Breast epithelium (tissue), 4 donors: ENCODE measurements at places on chromosomes 1 and 21. TPM values are rescaled to one million over a fixed set of nuclear protein-coding genes. Genes with fewer than 3 reads are reported as not detected.

MPZL1 gene
- total RNA-seq, result 86.2 TPM

KRTAP19-3 gene
- total RNA-seq, result not detected

DNA sequence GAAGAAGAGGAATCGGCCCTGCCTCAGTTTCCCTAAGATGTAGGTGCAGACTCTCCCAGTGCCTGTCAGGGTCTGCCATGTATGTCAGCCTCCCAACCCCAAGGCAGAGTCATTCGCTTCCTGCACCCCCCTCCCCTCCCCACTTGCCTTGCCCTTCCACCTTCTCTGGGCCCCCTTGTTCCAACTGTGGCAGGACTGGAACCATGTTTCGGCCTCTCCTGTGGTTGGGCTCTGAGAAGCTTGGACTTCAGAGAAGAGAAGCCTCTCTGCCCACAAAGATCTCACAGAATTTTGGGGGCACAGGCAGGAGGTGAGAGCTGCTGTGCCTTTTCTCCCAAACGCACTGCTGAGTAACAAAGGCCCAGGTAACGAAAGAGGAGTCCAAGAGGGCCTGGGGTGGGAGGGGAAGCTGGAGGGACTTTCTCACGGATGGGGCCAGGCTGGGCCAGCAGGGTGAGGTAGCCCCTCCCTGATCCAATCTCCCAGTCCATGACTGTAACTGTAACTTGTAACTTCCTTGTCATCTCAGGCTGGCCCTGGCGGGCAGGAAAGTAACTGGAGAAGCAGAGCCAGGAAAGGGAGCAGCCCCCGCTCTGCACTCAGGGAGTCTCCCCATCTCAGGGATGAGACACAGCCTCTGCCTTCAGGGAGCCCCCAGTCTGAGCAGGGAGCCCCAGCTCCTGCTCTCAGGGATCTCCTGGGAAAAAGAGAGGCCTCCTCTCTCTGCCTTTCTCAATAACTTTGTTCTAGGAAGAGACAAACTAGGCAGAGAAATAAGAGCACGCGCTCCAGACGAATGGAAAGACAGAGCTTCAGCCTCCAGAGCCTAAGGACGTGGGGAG lies 11.3 kb downstream of the CRABP2 start:
- no peak for DNase-seq

GRCh38 chr1:248733566-248733965 lies 22.0 kb downstream of the LYPD8 start:
- no peak for DNase-seq

GRCh38 chr1:55555956-55556725 lies 341.0 kb upstream of the USP24 start:
- DNase-seq, result no peak

DNA sequence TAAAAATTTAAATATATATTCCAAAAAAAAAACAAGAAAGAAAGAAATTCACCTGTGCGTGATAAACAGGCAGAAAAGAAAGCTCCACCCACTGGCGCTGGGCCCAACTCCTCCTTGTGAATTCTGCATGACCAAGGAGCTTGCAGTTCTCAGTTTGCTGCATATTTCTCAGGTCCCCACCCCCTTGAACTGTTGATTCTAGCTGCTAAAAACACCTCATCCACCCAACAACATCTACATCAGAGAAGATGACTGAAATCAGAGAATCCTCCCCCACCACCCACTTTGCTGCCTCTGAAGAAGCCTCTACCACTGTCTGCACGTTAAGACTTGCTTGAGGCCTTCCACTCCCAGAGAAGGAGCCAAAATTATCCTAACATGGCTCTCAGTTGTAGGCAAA lies 104.8 kb downstream of the RGS2 start:
- DNase-seq, result no peak

DNA sequence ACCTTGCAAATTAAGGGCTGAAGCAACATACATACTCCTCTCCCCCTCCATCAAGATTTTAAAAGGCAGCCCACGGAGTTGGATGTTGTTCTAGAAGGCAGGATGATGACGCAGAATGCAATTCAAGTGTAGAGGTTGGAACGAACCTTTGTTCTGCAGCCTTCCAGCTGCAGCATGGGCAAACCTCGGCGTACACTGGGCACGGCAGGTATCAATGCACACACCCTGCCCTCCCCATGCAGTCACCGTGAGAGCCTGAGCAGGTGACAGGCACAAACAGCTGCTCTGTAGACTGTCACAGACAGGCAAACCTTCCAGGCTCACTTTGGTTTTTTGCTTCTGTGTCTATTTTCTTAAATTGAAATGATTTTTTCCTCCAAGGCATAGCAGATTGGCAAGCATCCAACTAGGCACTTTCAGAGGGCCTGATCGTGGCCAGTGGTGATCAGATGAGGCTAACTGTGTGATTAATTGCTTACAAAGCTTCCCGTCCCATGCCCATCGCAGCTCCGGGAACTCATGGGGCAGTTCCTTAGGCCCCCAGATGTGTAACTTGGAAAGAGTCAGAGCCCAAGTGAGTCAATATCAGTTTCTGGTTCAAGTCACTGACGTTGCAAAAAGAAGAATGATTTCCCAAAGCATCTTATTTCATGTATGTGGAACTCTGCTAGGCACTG lies 82.3 kb downstream of the ITPKB start:
- DNase-seq, result no peak

MASP2 gene
- not detected for total RNA-seq

- no peak for DNase-seq
Observed at GRCh38 chr1:36846357-36846756, 188.0 kb downstream of the GRIK3 start.

DNA sequence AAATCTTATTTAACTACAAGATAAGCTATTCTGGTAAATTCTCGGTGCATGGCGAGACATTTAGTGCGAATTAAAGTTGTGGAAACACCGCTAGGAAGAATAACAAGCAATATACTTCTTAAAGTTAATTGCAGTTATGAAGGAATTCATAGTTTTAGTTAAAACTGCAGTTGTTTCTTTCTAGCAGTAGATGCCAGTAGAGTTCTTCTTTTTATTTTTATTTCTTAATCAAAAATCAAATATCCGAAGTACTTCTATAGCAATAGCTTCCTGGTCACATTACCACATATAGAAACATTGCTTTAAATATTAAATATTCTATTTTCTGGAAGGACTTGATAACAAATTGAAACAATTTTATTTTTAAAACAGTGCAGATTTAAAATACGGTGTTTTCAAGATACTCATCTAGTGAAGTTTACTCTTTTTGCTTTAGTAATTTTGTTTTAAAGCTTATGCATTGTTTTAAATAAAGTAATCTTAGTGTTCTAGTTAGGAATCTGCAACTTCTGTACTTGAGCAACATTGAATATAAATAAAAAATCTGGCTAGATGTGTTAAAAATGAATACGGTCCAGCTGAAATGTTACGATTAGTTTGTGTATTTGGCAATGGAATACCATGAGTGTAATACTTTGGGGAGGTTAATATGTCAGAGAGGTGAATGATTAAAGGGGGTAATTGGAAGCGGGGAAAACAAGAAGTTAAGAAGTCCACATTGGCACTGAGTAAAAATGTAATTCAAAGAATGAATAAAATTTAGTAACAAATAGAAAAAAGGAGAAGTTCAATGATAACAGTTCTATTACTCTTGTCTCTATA lies 2.7 kb upstream of the PRKACB start:
- no peak for DNase-seq

DNA sequence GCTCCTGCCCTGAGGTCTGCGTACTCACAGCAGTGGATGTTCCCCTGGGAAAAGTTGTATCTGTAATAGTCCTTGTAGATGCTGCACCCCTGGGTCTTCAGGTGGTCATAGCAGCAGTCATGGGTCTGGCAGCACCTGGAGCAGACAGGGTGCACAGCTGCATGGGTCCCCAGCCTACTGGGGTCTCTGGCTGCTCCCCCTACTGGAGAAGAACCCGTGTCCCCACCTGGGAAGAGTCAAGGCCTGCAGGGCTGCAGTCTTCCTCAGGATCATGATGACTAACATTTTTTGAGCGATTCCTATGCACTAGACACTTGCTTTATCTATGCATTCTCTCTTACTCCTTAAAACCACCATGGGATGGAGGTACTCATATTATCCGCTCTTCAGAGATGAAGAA lies 3.9 kb downstream of the PLA2G2D start:
- DNase-seq, result no peak

- DNase-seq, result no peak
Observed at GRCh38 chr1:245085508-245086095, 69.2 kb upstream of the KIF26B start.

GRCh38 chr1:43590388-43590925 lies 59.5 kb upstream of the KDM4A start:
- DNase-seq, result no peak
